ENCODE measurements at places on chromosomes 11 and 22.

DNA sequence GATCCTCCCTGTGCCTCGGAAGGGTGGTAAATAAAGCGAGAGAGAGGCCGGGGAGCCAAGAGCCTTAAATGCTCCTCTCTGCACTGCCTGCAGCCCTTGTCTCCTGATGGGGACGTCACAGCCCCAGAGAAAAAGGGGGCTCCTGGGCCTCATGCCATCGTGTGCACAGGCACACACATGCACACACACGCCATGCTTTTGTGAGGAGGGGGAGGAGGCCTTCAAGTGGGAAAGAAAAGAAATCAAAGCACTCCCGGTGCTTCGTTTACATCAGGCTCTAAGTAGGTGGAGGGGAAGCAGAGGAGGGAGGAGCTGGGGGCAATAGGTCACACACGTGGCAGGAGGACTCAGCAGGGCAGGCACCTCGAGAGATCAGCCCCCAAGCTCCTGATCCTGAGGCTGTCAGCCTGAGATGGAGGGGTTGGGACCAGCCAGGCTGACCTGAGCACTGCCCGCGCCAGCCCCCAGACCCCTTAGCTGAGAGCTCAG, 68.2 kb upstream of the NECTIN1 start:
- DNase-seq: no peak

DNA sequence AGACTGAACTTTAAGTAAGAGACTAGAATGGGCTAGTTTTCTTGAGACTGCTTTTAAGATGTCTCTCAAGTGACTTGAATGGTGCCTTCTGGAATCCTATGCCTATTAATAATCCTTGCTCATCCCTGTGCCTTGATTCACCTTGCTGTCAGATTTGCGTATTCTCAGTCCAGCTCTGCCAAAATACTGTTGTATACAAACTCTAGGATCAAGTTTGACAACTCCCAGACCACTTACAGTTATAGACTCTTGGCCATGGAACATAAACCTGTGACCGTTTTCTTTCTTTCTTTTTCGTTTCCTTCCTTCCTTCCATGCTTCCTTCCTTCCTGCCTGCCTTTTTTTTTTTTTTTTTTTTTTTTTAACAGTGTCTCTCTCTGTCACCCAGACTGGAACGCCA, 2390.9 kb upstream of the RAG2 start:
- DNase-seq: no peak

DNA sequence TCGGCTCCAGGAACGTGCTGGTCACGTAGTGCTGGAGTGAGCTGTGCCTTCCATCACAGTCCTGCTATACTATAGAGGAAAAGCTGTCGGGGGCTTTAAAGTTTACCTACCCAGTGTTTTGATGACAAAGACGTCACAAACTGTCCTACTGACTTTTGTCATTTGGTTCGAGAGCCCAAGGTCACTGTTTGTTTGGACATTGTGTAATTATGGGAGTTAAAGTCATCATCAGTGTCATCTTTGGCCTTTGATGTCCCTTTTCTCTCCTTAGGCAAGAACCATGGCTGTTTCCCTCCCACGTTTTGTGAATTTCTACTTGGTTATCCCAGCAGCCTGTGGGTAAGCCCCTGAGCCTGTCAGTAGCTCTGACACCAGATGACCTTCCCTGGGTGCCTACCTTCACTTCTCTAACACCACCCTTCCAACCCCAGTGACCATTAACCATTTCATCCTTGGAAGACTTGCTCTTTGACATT, 59.3 kb downstream of the SLC1A2 start:
- no peak for DNase-seq

GRCh38 chr11:114081641-114082414, 22.3 kb downstream of the ZBTB16 start:
- no peak for DNase-seq

DNA sequence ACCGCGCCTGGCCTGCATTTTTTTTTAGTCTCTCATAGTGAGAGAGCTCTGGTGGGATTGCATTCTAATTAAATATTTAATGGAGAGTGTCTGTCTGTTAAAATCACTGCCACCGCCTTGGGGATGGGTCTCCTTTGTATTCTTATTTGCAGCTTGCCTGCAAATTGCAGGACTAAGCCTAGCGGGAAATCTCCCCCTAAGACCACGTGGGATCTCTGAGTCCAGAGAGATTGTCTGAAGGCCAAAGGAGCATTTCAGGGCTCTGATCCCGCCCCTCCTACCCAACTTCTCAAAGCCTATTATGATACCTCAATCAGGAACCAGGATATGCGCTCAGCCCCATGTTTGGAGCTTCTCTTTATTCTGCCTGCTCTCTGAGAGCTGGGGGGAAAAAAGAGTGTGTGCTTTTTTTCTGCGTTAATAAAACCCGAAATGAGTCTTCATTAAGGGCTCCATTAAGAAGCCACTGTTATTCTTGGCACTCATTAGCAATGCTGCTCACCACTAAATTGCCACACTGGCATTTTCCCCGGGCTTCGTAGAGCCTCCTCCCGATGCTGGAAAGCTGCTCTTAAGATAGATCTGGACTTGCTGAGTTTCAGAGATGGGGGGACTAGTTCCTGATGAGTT, 92.9 kb upstream of the THY1 start:
- no peak for DNase-seq

All from activated naive CD4-positive, alpha-beta T cell treated with anti-CD3 and anti-CD28 coated beads, Interleukin-2, amount 50 U/mL, for 72 hours (primary cell).